ENCODE measurements at places on chromosomes 3 and 15.

DNA sequence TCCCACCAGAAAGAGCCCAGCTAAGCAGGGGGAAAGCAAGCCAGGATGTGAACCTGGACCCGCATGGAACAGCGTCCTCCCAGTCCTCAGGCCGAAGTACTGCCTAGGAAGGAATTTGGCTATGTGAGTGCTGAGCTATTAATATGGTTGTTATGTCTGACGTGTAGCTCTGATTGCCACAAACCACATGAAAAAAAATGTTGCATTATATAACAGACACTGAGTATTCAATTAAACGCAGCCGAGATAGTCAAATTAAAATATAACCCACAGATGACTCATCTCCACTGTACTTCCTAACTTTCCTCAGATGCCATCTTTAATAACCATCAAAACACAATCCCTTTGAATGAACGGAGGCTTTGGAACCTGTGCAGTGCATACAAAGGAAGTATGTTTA, 111.1 kb downstream of the GABRB3 start:
- no peak for DNase-seq

- no peak for DNase-seq
Measured at GRCh38 chr15:27196691-27197090, 225.7 kb downstream of the GABRG3 start.

GRCh38 chr3:53936347-53936746, 44.7 kb upstream of the SELENOK start:
- DNase-seq, result no peak

- no peak for DNase-seq
Measured at GRCh38 chr3:38090453-38090852, 46.5 kb downstream of the ACAA1 start.

DNA sequence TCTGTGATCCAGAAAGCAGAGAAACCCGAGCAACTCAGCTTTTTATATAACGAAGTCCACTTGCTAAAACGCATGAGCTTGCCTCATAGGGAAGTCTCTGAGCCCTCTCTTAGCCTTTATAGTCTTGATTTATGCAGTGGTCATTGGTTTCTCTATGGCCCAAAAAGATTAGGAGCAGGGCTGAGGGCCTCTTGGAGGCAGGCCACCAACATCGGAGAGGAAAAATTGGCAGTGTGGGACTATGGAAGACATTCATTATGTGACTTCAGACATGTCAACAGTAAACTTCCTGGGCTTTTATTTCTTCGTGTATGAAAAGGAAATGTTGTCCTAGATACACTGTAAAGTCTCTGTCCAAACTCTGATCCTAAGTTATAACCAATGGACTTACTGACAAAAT, 13.5 kb downstream of the RAB8B start:
- DNase-seq, result no peak

DNA sequence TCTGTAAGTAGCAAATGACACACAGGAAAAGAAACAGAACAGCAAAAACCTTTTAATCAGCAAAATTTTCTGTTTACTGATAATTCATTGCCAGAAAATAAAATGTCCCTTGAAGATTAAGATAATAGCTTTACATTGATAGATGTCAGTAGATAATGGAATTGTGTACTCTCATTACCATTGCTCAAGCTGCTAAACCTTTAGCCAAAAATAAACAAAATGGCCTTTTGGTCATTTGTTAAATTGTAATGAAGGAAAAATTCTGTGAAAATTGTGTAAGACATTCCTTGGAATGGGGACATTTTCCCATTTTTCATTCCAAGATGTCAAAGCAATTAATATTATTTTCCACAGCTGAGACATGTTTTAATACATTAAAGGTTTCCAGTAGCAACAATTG, 189.8 kb downstream of the PLOD2 start:
- DNase-seq, result no peak

- no peak for DNase-seq
Measured at GRCh38 chr15:42908538-42908937, 12.0 kb downstream of the TTBK2 start.

DNA sequence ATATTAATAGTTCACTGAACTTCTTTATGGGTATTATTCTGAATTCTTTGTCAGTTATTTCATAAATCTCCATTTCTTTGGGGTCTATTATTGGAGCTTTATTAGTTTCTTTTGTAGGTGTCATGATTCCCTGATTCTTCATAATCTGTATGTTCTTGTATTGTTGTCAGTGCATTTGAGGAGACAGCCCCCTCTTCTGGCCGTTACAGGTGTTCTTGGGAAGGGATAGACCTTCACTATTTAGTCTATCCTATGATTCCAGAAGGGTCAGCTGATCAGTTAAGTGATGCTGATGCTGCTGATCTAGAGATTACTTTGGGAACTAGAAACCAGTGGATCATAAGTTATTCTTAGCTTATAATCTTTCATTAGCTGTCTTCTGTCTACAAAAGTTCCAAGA, 34.9 kb downstream of the TMEM39A start:
- DNase-seq, result no peak

DNA sequence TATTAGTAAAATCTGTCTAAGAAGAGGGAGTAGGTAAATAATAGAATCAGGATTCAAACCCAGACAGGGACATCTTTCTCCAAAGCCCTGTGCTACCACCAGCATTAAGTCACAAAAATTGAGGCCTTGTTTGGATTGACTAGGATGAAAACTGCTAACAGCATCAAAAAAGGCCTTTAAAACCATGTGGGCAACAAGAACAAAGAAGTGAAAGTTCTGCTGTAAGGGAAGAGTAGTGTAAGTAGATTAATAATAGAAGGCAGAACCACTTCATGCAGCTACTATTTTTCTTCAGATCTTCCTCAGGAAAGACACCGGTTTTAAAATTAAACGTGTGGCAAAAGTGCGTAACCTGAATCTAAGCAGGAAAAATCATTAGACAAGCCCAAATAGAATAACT, 15.3 kb upstream of the KBTBD12 start:
- DNase-seq, result no peak

DNA sequence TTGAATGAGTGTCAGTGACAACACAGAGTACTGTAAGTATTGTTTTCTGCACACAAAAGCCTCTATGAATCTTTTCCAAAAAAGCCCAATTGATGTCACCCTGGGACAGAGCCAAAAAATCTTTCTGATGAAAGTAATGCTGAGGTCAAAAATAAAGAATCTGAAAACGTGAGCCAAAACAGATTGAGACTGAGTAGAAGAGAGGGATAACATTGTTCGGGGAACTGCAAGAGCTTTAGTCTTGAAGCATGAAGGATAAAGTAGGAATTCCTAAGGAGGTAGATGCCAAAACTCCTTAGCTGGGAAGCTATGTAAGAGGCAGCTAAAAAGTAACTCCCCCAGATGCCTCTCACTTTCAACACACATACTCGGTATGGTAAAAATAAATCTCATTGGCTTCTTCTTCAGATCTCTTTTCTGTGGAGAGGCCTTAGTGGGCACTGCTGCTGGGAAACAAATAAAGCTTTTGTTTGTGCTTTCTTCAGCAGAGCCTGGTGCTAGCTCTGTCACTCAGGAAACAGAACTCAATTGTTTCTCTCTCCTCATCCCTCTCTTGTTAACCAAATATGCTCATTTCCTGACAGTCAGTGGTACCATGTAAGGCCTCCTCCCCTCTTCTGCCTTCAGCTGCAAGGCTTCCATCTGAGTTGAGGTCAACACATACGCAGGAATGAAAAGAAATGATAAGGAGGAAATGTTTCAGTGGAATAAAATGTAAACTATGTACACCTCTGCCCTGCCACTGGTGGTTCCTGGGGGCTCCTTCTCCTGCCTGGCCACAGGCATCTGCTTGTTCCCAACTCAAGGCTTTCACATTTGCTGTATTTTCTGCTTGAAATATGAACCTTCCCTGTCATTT, 58.1 kb downstream of the CD200 start:
- DNase-seq, result no peak

GRCh38 chr3:111812701-111813100, 46.4 kb upstream of the PHLDB2 start:
- no peak for DNase-seq

DNA sequence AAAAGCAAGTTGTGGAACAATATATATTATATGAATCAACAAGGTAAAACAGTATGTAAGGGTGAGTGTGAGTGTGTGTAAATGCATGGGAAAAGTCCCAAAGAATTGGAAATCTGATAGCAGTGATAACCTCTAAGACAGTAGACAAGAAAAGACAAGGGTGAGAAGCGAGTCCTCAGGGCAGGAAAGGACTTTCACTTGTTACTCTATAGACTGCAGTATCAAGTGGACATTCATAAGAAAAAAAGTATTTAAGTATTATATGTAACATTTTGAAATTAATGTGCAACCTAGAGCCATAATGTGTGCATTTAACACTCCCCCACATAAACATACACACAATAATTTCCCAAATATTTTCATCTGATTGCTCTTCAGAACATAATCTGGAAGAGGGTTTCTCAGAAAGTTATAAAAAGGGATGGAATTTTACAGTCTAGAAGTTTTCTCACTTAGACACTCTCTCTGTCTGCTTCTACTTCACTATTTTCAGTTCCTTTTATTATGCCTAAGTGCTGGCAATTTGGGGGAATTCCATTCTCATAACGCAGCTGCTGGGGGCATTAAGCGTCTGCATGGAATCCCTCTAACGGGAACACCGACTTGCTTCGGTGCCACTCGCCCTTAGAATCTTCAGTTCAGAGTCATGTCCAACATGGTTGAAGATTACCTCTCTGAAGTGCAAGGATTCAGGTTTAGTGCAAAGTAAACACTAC, 50.0 kb upstream of the CDIN1 start:
- DNase-seq, result no peak

DNA sequence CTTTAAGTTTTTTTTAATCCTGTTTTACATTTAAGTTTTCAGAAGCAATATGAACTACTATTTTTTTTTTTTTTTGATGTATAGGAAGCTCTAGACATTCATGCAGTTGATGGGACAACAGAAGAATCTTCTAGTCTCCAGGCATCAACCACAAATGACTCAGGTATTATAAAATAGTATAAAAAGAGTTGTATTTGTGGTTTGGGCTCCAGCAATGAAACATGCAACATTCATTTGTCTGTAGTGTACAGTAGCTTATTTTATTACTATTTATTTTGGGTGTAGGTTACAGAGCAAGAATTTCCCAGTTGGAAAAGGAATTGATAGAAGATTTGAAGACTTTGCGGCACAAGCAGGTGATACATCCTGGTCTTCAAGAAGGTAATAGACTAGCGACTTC, 38.6 kb downstream of the MGA start:
- DNase-seq, result no peak

DNA sequence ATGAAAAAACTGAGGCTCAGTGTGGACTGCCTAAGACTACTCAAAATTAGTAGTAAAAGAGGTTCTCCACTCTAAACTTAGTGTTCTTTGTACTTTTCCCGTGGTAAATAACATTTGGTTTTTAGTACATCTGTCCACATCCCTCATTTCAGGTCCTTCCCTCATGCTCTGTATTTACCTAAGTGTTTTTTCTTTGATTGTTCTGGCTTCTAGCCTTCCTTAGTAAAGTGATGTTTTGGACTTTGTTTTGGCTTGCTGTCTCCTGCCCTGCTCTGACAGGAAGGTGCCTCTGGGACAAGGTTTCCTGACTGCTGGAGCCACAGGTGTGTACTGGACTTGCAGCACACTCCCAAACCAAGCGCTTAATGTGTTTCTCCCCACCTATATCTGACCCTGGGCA, 29.9 kb upstream of the ALDH1A2 start:
- DNase-seq, result no peak

- DNase-seq, result no peak
Measured at GRCh38 chr3:11996480-11996879, 7.7 kb upstream of the SYN2 start.

DNA sequence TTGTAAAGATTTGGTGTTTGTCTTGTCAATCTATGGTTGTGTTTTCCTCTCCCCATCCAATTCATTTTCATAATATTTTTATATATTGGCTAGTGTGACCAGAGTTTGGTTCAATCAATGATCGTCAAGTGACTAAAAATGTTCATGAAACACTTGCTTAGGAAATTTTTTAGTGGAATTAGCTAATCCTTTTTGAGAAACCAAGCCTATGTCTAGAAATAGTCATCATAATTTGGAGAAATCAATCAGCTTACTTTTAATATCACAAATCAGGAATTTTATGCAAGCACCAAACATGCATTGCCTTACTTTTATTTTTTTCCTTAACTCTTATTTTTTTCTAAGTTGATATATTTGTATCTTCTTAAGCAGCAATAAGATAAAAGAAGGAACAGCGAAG, 403.1 kb upstream of the TBL1XR1 start:
- no peak for DNase-seq

- DNase-seq, result no peak
Measured at GRCh38 chr3:27577504-27577903, 93.3 kb upstream of the SLC4A7 start.

DNA sequence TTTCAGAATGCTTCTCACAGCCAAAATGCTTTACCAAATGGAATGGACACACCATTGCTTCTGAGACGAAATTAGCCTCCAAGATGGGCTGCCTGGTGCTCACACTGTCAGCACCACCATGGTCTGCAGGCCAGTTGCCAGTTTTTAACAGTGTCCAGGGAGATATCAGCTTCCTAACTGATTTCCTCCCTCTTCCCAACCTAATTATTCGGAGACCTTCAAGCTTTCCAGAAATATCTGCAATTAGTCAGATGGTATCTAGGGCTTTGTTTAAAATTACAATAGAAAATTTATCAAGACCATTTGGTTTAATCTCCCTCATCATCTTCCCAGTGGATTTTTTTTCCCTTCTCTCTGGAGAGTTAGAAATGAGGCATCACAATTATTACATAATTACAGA, 287.5 kb downstream of the ZPLD1 start:
- DNase-seq, result no peak

GRCh38 chr15:73295630-73296286, 73.0 kb downstream of the HCN4 start:
- no peak for DNase-seq

- DNase-seq, result no peak
Measured at GRCh38 chr15:48803877-48804276, 7.0 kb downstream of the CEP152 start.

DNA sequence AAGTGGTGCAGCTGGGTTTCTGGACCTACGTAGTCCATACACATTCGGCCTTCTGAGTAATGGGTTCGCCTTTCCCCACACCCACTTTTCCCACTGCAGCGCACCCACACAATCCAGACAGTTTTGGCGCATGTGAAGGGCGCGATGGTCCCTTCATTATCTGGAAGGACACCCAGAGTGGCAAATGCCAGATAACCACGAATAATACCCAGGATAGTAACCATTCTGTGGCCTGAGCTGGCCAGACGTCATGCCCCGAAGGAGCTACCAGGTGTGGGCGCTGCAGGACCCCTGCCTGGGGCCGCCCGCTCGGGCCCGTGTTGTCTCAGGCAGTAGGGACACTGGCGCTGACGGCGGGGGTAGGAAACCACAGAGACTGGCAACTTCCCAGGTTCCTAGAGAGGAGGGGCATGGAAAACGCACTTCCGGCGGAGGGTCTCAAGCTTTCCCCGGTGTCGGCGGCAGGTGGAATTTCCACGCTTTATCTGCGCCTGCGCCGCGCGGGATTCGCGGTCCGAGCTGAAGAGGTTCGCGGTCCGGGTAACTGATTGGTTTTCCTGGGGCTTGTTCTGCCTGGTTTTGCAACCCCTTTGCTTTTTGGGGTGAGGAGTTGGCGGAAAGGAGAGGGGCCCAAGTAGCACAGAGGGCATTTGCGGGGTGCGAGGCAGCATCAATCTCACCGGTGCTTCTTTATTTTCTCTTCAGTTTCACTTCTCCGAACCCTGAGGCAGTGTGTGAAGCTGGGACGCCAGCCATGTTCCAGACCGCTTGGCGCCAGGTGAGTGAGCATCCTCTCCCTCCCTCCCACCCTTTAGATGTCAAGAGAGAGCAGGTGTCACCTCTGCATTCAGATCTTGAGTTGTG, at the start of gene ZNF620:
TSS of gene ZNF620 (plus strand) at position 441 of the 864 bp plus-strand sequence. CDS start at position 755, 314 bp downstream.
- peak; percentile 23 for DNase-seq

GRCh38 chr3:8764528-8764927, 4.9 kb downstream of the OXTR start:
- DNase-seq, result no peak

All from stimulated activated CD8-positive, alpha-beta memory T cell treated with anti-CD3 and anti-CD28 coated beads, Interleukin-7, amount 100 ng/mL, for 24 hours (primary cell).